ENCODE measurements at places on chromosomes 16 and 17.

DNA sequence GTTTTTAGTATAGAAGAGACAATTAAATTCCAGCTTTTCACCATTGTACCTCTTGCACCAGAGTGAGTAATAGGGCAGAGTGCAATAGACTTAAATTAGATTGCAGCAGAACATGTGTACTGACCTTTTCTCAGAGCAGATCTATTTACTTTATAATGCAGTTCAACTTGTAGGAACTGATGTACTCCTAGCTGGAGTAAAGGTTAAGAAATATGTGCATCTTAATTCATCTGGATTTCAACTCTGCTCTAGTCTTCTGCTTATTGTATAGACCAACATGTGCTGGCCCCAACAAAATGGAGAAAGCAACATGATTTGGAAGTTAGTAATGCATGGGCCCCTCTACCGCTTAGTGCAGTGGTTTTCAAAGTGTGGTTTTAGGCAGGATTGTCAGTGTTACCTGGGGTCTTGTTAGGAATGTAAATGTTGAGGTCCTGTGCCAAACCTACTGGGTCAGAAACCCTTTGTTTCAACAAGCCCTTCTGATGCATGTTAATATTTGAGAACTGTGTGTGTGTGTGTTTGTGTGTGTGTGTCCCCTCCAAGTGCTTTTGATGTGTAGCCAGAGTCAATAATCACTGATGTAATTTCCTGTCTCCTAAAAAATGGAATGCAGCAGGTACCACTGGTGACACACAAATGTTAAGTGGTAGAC, 138.6 kb downstream of the TOX3 start:
- no peak for DNase-seq

- DNase-seq = no peak
Measured at GRCh38 chr17:73679476-73679875, 35.2 kb upstream of the SDK2 start.

- DNase-seq = no peak
Measured at GRCh38 chr17:77124192-77124889, 16.4 kb upstream of the SEC14L1 start.

- no peak for DNase-seq
Measured at GRCh38 chr17:76024353-76024752, 2.8 kb downstream of the EVPL start.

DNA sequence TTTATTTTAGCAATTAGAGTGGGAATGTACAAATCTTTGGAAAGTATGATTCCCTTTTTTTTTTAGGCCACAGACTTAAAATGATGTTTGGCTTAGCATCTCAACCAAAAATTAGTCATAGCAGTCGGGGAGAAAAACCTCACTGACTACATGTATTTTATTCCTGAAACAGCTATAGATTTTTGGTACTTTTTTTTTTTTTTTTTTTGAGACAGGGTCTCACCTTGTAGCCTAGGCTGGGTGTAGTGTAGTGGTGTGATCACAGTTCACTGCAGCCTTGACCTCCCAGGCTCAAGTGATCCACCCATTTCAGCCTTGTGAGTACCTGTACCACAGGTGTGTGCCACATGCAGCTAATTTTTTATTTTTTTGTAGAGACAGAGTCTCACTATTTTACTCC, 23.4 kb downstream of the RNFT1 start:
- DNase-seq = no peak

- DNase-seq = no peak
Measured at GRCh38 chr17:20279631-20280030, 187.7 kb downstream of the LGALS9B start.

DNA sequence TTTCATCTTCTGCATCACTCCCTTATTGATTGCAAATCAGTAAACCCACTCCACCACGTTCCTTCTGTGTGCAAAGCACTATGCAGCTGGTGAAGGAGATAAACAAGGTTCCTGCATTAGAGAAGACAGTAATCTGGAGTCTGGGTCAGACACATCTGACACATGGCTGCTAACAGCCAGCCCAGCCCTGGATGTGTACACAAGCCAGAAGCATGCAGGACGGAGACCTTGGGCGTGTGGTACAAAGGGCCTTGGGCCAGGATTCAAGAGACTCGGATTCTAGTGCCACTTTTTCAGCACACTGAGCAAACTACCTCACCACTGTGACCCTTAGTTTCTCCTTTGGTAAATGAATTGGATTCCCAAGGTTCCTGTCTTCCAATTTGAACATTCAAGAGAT, 86.6 kb upstream of the DNAH9 start:
- DNase-seq = no peak

GRCh38 chr16:57920215-57920879, 50.6 kb downstream of the CNGB1 start:
- no peak for DNase-seq

- DNase-seq = no peak
Measured at GRCh38 chr17:70089513-70090148, 14.6 kb downstream of the KCNJ16 start.

DNA sequence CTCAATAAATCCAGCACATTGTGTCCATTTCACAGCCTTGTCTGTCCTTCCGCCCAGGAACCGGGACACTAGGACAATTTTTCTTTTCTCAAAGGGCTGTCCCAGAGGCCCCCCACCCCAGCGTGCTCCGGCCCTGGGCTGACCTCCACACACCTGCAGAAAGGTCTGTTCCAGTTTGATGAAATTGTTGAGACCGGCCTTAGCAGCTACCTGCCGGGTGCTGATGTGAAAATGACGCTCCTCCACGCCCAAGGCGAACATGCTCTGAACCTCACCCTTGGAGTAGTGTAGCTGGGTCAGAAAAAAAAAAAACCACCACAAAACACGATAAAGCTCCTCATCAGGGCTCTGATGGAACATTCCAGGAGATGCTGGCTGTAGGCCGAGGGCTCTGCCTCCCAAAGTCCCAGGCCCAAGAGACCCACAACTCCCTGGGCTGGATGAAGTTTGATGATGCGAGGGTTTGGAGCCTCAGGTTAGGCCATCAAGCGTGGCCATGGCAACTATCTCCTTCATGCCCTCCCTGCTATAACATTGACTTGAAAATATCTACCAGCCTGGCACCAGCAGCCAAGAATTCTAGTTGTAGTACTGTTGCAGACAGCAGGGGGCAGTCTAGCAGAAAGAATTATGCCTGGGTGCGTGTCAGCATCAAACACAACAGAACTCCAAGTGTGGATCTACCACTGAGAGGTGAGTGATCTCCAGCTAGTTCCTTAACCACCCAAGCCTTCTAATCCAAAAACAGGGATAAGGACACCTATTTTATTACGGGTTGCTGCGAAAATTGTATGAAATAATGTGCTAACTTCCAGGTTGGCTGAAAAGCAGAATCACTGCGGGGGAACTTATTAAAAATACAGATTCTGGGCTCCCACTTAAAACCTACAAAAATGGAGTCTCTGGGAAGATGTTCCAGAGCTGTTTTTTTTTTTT, 62.1 kb downstream of the RMI2 start:
- DNase-seq = peak; percentile 75

DNA sequence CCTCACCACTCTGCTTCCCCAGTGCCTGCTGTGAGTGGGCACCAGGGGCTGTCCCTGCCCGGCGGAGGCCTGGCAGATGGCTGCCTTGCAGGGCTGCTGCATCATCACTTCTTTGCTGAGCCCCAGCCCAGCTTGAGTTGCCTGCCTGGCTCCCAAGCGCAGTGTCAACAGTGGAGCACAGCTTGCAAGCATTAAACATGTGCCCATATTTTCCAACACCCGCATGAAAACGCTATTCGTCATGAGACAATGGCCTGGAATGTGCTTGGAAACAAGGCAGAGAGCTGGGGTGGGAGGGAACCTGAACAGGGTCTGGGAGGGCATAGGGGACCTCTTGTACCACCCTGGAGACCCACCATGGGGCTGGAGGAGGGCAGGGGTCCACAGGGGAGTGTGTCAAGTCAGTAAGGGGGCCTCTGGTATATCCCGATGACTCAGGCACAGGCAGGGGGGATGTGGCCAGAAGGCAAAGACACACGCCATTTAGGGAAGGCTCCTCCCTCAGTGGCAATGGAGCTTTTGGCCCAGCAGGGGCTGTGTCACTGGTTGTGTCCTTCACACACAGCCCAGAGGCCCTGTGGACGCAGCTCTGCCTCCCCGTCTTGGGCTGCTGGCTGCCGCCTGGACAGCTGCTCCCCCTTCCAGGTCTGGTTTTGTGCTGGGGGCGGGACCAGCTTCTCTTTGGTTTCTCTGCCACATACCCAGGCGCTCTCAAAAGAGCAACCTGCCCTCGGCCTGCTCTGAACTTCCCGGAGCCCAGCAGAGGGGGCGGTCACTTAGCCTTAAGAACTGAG, 17.4 kb upstream of the MTSS2 start:
- DNase-seq = no peak

DNA sequence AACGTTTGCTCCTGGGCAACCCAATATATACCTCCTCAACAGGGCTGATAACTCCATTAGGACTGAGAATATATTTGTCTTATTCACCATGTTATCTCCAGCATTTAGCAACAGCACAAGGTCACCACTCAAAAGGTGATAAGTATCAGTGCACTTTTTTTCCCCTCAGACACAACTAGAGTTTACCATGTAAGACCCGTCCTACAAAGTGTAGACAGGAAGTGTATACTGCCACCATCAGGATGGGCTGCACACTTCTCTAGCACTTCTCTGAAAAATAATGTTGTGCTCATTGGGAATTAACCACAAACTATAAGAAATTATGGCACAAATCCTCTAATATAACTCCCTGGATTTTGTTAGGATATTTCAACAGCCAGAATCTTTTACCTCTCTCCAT, 5.7 kb upstream of the VAT1L start:
- DNase-seq = no peak

DNA sequence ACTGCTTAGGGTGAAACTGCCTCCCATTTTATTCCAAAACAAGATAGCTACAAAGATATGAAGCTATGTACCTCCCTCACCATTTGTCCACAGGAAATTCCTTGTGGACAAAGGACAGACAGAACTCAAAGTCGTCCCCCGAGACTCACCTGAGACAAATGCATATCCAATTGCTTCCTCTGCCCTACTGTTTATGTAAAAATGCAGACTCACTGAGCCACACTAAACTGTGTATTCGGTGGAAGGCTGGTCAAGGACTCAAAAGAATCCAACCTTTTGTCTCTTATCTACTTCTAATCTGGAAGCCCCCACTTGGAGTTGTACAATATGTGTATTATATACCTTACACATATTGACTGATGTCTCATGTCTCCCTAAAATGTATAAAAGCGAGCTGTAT, 288.0 kb upstream of the ERCC4 start:
- no peak for DNase-seq

DNA sequence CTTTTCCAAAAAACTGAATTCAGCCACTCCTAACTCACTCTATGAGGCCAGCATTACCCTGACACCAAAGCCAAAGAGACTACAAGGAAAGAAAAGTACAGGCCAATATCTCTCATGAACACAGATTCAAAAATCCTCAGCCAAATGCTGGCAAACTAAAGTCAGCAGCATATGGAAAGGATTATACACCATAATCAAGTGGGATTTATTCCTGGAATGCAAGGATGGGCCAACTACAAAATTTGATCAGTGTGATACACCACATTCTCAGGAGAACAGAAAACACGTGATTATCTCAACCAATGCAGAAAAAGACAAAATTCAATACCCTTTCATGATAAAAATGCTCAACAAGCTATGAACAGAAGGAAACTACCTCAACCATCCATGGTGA, 7.7 kb upstream of the AATK start:
- DNase-seq = no peak

GRCh38 chr17:41131979-41132378, 8.0 kb upstream of the KRTAP4-12 start:
- DNase-seq = no peak

DNA sequence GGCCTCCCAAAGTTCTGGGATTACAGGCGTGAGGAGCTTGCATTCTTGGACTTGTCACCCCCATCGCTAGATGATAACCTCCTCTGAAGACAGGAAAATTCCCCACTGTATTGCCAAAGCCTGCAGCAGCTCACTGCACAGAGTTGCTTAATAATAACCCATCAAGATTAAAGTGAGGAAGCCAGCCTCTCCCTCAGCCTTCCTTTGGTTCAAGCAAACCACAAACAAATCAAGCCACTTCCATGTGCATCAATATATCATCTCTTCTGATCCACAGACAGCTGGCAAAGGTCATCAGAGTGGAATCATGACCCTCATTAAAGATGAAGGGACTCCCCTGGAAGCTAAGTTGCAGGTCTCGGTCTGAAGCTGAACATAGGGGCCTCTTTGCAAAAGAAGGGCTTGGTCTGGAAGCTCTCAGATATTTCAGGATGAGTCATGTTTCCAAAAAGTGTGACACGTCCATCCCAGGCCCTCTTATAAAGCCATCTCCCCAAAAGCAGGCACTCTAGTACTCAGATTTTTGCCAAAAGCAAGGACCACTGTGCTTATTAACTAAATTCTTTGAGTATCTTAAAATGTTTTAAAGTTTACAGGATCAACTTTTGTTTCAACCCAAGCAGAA, 4.8 kb downstream of the EMP2 start:
- DNase-seq = no peak

DNA sequence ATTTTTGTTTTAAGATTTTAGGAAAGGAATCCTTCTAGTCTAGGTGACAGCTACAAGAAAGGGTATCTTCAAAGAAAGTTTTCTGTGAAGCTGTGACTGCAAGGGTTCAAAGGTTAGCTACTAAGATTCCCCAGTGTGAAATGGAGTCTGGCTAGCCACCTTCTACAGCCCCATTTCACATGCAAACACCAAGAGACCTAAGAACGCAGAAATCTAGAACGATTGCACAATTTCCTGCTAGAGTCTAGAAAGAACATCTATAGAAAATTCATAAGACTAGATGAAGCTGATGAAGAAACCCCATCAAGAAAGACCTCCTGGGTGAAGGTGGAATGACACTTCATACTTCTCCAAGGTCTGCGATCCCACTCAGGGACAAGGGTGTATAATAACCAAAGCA, 77.1 kb downstream of the STX8 start:
- DNase-seq = no peak

DNA sequence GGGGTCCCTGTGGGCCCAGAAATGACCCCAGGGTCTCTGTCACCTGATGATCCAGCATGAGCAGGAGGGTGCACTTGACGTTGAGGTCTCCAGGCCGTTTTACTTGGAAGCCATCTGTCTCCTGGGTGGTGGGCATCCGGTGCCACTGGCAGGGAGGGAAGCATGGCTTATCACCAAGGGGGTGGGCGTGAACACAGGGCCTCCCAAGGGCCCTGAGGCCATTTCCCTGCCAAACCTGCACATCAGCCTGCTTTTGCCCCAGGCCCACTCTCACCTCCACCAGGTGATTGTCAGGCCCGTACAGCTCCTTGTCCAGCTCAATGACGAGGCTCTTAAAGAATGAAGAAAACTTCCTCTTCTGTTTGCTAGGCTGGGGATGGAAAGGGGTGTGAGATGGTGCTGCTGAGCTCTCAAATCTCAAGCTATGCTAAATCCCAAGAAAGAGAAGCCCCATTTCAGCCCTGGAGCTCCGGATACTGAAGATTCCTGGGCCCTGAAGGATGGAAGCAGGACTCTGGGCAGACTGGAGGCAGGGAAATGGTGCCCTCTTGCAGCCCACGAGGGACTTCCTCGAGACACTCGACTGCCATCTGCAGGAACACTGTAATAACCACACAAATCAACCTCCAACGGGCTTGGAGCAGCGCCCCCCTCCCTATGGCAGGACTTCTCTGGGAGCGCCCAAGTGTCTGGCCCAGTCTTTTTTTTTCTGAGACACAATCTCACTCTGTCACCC, 7.1 kb upstream of the FTSJ3 start:
- DNase-seq = peak; percentile 59
